ENCODE measurements at places on chromosomes 1 and 21.

DNA sequence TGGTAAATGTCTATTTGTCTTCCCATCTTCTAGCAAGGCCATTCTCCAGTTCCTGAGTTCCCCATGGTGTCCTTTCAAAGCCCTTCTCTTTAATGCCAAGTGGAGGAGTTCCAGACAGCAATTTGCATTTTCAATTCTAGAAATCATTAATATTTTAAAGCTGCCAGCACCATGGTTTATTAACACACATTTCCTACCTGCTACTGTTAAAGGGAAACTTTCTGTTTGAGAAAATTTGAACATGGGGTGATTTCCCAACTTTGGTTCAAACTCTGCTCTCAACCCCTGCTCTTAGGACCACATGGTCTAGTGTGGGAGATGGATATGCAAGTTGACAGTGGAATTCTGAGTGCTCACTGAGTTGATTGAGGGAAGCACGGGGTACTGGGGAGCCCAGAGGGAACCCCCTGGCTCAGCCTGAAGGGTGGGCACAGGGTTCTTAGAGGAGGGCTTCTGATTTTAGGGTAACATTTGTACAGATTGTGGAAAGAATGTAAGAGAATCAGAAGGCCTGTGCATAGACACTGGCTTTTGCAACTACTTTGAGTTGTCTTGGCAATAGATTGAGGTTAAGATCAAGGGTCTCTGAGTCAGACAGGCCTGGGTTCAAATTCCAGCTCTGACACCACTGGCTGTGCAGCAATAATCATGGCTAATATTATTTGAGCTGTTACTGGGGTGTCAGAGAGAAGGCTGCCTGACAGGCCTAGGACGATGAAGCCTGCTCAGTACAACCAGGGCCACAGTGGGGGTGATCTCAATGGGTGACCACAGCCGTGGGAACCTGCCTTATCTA, 97.8 kb downstream of the BEND5 start:
- no peak for DNase-seq

- no peak for DNase-seq
Observed at GRCh38 chr1:216113181-216113580, 310.1 kb downstream of the USH2A start.

DNA sequence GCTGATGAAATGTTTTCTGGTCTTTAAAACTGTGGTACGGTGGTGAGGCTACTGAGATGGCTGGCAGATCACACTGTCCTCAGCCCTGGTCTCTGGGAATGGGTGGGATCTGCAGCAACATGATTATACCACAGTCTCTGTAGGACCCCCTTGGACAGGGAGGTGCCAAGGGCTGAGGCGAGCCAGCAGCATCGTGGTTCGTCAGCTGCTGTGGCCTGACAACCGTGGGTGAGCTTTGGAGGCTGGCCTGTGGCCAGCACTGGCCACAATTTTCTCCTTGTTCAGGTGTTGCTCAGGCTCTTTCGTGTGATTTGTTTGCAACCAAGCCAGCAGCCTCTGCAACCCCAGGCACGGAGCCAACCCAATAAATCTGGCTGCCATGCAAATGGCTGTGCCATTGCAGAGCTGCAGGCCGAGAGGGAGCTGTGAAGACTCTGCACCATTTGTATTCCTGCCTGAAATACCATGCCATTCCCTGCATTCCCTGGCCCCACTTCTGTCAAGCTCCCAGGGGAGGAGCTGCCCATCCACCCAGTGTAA, 70.9 kb downstream of the PCP4 start:
- no peak for DNase-seq

DNA sequence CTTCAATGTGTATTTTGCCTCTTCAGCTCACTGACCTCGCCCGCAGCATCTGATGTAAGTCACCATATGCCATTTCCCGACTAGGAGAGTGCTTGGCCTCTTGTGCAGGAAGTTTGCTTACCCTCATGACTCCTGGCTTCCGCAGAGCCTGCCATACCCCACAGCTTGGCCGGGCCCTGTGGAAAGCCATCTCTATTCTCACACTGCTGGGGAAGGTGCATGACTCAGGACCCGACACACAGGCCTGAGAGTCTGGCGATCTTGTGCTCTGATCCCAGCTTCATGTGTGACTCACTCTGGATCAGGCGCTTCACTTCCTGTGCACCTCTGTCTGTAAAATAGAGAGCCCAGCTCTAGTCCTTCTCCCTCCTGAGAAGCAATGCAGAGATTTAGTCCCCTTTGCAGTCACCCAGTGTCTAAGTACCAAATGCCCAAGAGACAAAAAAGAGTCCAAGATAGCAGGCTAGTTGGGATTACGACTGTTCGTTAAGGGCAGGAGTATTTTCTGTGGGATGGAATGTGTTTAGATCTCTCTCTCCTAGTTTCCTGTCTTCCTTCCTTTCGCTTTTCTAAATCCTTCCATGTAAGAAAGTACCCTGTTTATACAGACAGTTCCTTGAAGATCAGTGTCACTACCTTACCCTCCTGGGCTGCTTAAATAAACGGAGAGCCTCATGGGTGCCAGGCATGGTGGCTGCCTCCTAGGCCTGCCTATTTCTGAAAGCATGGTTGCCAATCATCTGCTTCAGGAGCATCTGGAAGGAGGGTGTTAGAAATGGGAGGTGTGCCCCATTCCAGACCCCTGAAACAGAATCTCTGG, 62.8 kb upstream of the KIF26B start:
- no peak for DNase-seq

DNA sequence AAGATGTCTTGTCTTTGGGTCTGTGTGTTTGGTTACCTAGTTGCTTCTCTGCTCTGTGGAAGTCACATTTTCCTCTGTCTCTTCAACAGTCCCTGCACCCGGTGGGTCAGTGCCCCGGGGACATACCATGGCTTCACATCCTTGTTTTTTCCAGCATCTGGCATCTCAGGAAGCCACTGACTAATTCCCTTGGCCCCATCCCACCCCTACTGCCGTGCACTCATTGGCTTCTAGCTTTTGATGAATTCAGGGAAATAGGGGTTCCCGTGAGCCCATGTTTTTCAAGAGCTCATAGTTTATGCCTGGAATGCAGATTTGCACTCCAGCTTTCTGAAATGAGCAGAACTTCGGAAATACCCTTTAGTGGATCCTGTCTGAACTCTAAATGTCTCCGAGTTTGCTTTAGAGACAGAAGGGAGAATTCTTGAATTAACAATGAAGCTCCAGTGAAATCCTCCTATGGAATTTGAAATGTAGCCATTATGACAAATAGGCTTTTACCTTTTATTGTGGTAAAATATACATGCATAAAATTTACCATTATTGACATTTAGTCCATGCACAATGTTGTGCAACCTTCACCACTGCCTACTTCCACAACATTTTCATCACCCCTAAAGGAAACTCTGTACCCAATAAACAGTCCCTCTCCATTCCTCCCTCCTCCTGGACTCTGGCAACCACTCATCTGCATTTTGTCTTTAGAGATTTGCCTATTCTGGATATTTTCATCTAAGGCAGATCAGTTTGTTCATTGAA, 67.5 kb downstream of the CLIC6 start:
- no peak for DNase-seq

- no peak for DNase-seq
Observed at GRCh38 chr1:21587602-21587953, 78.4 kb downstream of the ALPL start.

- DNase-seq: no peak
Observed at GRCh38 chr1:243708210-243708609, 141.8 kb downstream of the AKT3 start.

Data from stimulated activated CD4-positive, alpha-beta T cell treated with anti-CD3 and anti-CD28 coated beads, Interleukin-1b, Interleukin-23, amount 100 ng/mL, for 24 hours (primary cell).